ENCODE measurements at places on chromosomes 3 and 15.

DNA sequence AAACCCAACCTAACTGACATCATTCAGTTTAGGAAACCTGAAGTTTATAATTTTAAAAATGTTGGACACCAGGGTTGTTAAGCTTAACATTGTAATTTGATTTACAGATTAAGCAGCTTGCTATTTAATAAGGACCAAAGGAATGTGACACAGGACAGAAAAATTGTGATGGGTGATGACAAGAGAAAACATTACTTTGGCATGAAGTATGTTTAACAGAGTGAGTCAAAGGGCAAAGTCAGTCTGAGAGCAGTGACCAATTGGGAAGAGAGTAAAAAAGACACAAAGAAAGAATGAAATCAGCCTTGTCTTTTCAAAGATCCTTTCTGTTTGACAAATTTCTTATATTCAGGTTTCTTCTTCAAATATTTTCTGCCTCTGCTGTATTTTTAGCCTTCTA, 1301.6 kb downstream of the SI start:
- peak; percentile 71 for DNase-seq

DNA sequence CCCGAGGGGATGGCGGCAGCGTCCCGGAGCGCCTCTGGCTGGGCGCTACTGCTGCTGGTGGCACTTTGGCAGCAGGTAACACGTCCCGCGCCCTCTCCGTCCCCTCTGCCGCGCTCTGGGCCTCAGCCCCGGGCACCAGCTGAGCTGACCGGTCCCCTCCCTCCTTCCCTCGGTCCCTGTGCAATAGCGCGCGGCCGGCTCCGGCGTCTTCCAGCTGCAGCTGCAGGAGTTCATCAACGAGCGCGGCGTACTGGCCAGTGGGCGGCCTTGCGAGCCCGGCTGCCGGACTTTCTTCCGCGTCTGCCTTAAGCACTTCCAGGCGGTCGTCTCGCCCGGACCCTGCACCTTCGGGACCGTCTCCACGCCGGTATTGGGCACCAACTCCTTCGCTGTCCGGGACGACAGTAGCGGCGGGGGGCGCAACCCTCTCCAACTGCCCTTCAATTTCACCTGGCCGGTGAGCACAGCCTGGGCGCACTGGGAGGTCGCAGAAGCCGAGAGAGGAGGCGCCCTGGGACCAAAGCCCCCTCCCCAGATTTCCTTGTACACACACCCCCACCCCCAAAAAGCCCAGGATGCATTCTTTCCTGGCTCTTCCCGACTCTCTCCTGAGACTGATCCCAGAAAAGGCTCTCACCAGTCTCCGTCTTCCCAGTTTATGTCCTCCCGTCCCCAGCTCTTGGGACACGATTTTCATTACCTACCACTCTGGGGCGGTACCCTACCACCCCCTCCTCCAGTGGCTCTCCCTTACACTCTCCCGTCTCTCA, 705 bp downstream of the DLL4 start:
- peak; percentile 51 for DNase-seq

DNA sequence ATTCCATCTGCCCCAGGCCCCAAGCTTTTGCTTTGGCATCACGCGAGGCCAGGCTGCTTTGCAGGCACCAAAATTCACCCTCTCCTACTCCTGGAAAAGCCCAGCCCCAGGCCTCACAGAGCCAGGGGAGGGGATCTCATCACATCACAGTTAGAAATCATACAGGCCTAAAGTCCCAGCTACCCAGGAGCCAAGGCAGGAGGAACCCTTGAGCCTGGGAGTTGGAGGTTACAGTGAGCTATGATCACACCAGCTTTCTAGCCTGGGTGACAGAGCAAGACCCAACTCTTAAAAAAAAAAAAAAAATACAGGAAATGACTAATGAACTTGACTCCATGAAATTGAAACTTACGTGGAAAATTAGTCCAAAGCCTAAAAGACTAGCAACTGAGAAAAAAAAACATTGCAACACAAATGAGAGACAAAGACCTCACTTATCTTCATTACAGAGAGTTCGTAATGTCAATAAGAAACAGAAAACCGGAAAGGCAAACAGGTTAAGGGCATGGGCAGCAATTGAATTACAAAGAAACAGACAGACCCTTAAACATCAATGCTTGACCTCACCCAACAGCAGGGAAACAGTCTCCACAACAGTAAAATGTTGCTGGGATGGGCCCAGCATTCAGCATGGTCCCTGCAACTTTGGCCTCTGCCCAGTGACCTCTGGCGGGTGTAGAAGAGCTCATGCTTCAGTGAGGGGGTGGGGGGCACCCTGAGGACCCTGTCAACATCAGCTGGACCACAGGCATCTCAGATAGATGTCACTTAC, 151.5 kb downstream of the LRRK1 start:
- DNase-seq = peak; percentile 55

- peak; percentile 26 for DNase-seq
Measured at GRCh38 chr3:170117134-170117533, 64.4 kb downstream of the PHC3 start.

- no peak for DNase-seq
Measured at GRCh38 chr3:58287354-58287753, 18.7 kb upstream of the RPP14 start.
